ENCODE measurements at places on chromosomes 12 and 14.

DNA sequence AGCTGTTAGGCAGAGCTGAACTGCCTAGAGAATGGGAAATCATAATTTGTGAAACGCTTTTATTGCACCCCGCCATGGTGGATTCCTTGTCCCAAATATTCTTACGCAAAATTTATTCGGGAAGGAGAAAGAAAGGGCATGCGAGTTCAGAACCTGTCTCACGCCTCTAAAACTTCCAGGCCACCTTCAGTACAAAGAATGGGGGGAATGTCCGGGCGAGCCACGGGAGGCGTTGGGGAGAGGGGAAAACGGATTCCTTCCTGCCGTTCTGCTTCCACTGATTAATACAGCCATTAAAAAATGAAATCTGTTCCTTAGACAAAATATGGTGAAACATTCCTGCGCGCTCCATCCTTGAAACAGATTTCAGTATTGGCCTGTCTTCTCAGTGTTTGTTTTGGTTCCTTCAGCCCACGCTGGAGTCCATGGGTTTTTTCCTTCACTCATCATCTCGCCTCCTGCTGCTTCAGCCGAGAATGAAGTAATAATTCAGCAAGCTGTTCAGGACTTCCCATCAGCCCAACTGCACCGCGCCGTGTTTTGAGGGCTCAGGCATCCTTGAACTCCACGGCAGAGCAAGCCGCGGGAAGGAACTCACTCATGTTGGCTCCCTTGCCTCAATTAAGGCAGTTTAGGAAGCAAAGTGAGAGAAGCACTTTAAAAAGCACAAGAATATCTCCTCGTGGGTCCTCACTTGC is 47.7 kb upstream of the CDKN3 start:
- no peak for DNase-seq

DNA sequence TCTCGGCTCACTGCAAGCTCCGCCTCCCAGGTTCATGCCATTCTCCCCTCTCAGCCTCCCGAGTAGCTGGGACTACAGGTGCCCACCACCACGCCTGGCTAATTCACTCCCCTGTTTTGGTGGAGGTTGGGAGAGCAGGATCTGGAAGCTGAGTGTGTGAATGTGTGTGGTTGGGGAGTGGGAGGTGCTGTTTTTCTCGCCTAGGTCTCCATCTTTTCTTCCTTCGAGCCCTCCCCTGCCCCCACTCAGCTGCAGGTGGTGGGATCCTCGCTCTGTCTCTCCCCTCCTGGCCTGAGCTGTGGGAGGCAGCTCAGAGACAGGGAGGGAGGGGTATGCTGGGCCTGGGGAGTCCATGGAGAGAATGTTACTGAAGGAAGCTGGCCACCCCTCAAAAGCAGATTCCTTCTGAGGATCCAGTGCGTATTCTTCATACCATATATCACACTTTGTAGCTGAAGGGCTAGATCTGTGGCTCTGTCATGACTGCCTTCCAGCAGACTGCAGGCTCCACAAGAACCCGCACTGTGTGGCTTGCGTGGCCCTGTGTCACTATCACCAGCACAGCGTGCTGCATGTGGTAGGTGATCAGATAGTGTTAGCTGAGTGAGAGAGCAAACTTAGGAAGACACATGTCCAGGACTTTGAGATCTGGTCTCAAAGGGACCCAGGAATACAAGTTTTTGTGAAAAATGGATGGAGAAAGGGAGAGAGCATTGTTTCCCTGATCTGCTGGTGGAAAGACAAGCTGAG is 2.8 kb downstream of the KRT83 start:
- no peak for DNase-seq

DNA sequence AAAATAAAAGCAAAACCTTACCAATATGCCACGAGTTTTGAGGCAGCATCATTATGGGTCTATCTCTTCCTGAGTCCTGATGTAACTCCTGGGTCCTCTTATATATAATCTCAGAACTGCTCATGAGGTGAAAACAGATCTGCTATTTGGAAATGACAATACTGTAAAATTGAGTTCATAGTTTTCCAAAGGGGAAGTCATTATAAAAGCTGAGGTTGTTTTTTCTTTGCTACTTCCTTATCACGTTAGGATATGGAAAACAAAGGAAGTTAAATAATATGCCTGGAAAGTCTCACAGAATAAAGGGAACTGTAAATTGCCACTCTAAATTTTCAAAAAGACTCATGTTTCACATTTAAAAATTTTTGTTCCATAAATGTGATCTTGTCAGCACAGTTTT is at the start of gene CD163L1:
Gene CD163L1, minus strand, starts transcription at position 78 of the 400 bp plus-strand sequence. Its CDS starts 26 bp downstream, at position 52.
- no peak for DNase-seq

- peak; percentile 80 for DNase-seq
These were observed 58.1 kb upstream of the PLEKHG3 start for GRCh38 chr14:64646103-64646502.

DNA sequence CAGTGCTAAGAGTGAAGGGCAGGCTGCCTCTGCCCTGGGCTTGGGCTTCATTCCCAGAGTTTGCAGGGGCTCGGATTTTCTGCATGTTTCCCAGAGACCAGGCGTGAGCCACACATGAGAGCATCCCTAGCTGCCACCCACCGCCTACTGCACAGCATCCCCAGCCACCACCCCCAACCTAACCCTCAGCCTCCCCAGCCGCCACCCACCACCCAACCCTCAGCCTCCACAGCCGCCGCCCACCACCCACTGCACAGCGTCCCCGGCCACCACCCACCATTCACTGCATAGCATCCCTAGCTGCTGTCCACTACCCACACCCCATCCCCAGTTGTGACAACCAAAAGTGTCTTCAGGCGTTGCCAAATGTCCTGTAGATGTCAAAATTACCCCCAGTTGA is 22.6 kb downstream of the FGF6 start:
- DNase-seq: no peak

DNA sequence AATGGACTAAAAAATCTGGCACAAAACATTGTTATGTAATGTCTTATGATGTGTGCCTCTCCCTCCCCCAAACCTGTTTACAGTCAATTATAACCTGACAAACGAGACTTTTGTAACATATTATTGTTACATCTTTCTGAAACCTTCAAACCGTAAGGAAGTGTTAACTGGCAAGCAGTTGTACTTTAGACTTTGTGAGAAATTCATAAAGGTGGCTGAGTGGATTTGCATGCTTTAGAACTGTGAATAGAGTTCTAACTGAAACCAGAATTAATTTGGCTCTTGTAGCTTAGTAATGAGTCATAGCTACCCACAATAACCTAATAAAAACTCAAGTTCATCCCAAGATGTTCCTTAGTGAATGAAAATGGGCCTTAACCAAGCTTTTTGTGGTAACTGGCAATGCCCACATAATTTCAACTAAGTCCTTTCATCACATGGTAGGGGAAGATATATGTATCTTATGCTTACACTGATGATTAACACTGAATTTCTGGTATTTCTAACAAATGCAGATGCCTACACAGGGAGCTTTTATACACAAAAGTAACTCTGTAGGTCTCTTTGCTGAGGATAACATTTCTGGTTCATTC is 29.7 kb downstream of the RAD9B start:
- DNase-seq: peak; percentile 50

GRCh38 chr14:55964821-55965220 is 153.4 kb upstream of the PELI2 start:
- no peak for DNase-seq

GRCh38 chr14:89787525-89787924 is 167.0 kb downstream of the EFCAB11 start:
- DNase-seq: no peak

GRCh38 chr14:31297701-31298344 is 90.2 kb upstream of the HECTD1 start:
- DNase-seq: no peak

- no peak for DNase-seq
These were observed 255.6 kb upstream of the GRIP1 start for GRCh38 chr12:66934302-66935062.

- DNase-seq: no peak
These were observed 125.6 kb upstream of the CNOT2 start for GRCh38 chr12:70117670-70118069.

DNA sequence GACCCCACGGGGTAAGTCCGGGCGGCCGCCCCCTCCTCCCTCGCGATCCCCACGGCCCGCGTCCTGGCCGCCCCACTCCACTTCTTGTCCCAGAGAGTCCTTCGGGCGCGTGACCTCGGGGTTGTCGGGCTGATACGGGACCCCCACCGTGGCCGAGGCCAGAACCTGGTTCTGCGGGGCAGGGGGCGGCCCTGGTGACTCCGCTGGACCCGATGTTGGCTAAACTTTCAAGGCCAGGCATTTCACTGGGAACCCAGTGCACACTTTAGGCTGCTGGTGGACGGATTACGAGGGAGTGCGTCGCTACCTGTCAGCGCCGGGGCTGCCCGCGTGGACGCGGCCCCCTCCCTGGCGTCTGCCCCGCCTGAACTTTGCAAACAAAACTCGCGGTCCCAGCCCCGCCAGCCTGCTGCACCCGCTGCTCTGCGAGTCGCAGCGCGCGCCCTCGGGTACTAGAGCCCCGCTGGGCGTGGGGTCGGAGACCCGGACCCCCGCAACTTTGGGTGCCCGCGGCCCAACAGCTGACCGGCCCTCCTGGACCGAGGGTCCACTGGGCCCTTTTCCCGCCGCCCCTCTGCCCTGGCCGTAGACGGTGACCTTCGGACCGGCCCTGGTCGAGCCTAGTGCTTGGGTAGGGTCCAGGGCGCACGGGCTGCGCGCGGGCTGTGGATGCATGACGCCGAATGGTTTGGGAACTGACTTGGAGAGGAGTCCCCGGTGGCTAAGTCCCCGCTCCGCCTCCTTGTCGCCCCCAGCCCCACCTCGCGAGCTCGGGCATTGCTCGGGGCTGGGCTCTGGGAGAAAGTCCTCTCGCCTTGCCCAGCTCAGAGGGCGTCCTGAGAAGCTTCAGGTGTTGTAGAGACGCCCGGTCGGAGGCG is 624 bp downstream of the RIN3 start:
- DNase-seq: no peak

DNA sequence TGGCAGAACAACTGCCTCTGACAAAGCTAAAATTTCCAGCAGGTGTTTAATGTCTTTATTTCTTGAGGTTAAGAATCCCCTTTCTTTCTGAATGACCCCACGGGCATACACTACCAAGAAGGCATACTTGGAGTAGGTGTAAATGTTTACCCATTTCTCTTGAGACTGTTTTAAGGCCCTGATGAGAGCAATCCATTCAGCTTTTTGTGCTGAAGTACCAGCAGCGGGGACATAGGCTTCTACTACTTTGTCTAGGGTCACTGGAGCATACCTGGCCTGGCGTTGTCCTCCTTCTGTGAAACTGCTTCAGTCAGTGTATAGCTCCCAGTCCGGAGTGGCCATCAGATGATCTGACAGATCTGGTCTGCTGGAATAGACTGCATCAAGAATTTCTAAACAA is 22.7 kb downstream of the ANG start:
- no peak for DNase-seq

DNA sequence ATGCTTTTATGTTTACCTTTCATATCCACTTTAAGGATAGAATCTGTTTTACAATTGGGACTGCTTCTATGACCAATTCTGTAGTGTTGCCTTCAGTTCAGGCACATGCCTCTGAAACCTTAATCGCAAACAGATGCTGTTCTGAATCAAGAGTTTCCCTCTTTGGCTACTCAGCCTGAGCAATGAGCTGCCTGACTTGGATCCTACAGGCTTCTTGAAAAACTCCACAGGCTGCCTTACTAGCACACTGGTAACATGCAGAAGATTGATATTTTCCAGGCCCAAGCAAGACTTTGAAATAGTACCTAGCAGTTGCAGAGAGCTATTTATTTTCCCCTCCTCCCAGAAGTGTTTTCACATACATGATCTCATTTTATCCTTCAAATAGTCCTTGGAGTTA is 34.8 kb upstream of the PMCH start:
- no peak for DNase-seq

- peak; percentile 22 for DNase-seq
These were observed 32.4 kb downstream of the AK7 start for GRCh38 chr14:96424109-96424989.

- no peak for DNase-seq
These were observed 124.2 kb downstream of the NPAS3 start for GRCh38 chr14:33062881-33063280.

DNA sequence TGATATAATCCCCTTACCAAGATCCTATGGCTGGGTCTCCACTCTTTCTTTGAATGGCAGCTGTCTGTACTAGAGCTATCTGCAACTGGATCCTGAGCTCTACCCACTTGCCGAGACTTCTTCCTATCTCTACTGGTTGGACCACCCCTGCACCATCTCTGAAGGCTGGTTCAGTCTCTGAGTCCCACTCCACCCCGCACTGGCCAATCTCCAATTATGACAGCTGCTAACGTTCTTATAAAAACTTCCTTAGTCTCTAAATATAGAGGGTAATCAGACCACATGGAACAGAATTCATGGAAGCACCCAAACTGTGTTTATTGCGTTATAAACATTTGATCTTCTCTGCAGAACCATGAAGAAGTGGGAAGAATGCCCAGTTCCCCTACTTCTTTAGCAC is 186.6 kb upstream of the EEA1 start:
- no peak for DNase-seq

DNA sequence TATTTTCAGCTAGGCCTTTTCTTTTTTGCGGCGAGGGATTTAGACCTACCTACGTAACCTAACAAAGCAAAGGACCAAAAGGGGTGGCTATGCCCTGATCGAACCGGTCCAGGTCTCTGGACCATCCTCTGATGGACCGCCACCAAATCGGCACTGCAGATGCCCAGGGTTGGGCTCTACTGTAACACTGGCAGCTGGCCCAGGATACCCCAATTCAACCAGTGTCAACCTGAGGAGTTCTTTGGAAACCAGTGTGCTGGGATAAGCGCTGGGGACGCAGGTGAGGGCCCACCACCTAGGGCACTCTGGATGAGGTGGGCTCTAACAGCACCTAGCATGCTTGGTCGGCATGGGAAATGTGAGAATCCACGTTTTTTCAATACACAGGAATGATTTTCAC is 32.2 kb downstream of the FBXO21 start:
- DNase-seq: no peak

GRCh38 chr12:69679119-69679518 is 20.0 kb downstream of the BEST3 start:
- DNase-seq: no peak

- DNase-seq: no peak
These were observed 114.4 kb downstream of the SCN8A start for GRCh38 chr12:51705450-51705849.

- no peak for DNase-seq
These were observed 19.9 kb downstream of the TTC7B start for GRCh38 chr14:90796329-90796728.

DNA sequence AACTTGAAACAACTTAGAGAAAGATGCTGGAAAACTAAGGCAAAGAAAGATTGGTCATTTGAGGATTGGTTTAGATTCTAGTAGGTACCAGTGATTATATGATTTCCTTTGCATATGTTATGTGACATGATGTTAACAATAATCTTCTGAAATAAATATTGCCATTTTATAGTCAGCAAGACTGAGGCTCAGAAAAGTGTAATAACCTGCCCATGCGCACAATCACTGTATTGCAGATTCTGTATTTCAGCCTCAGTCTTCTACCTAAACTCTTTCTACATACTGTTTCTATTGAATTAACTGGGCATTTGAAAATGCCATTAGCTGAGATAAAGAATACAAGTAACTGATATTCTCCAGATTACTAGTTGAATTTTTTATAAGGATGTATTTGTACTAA is 61.3 kb downstream of the FGD4 start:
- no peak for DNase-seq

GRCh38 chr14:97978341-97978740 is 1181.2 kb downstream of the VRK1 start:
- DNase-seq: peak; percentile 12
